Dorsolateral prefrontal cortex (tissue), 122 donors: ENCODE measurements at places on chromosomes 16 and 17. TPM values are rescaled to one million over a fixed set of nuclear protein-coding genes. Genes with fewer than 3 reads are reported as not detected.

KLHL10 gene
- total RNA-seq = not detected

KRT36 gene
- total RNA-seq = not detected

ATP1B2 gene
- 314 TPM for total RNA-seq

DNA sequence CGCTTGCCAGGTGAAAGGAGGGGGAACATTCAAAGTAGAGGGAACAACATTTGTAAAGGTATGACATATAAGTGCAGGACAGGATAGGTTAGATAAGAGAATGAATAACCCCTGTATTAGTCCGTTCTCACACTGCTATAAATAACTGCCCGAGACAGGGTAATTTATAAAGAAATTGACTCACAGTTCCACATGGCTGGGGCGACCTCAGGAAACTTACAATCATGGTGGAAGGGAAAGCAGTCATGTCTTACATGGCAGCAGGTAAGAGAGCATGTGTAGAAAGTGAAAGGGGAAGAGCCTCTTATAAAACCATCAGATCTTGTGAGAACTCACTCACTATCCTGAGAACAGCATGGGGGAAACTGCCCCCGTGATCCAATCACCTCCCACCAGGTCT is 223.8 kb downstream of the SOX9 start:
- DNase-seq = no peak

- no peak for DNase-seq
Observed at GRCh38 chr17:42852351-42852750, 1.4 kb downstream of the AOC3 start.

- DNase-seq = no peak
Observed at GRCh38 chr17:49829026-49829425, 18.8 kb downstream of the TAC4 start.

DNA sequence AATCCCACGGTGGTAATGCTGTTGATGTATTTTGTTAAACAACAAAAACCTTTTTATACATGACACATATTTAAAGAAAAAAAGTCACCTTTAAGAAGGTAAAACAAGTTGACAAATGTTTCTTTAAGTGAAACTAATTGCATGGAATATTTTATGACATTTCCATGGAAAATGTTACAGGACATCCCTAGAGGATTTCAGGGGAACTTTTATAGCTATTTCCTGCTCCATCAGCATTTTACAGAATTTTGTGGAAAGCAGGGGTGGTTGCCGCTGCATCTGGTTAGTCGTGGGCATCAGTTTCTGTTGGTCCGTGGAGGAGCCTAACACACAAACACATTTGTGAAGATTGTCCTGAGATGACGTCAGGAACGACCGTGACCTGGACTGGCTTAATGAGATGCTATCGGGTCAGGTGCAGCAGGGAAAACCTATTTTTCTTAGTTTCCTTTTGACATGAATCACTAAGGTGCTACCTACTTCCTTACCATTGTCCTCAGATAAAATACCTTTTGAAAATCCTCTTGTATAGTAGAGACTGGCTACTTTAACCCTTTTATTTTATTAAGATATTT is 305.1 kb downstream of the MAP2K6 start:
- DNase-seq = no peak

DNA sequence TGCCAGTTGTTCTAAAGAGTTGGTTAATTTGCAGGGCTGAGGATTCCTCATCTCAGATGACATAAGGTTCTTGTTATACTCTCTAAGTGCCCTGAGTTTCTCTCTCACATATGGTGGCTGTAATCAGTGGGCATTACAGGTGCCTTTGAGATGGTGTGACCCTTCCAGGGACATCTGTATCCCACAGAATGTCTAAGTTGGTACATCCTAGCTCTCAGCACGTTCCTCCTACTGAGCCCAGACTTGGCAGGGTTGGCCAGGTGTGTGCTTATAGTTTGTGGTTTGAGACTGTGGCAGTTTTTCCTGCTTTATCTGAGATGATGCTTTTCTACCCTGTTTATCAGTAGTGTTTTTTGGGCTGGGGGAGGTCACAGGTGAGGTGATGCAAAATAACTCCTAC is 36.3 kb downstream of the SPECC1 start:
- no peak for DNase-seq

GRCh38 chr16:15849209-15849981 is 7.4 kb downstream of the MYH11 start:
- DNase-seq = no peak

- DNase-seq = no peak
Observed at GRCh38 chr16:69274699-69275235, 36.4 kb upstream of the VPS4A start.

GRCh38 chr16:58128181-58128631 is 975 bp downstream of the CFAP20 start:
- DNase-seq = no peak

DNA sequence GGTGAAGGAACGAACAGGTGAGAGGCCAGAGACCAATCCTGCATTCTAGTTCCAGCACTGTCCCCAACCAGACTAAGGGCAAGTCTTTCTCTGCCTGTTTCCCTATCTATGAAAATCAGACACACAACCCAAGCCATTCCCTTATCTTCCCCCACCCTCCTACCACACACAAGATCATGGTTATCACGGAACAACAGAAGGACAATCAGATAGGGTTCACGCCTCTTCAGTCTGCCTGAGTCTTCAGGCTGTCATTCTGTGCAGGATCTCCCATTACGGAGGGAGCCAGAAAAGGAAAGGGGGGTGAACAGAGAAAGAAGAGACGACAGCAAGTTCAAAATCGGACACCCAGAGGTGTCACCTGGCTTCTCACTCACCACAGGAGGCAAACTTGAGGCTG is 11.1 kb downstream of the TLE7 start:
- no peak for DNase-seq

DNA sequence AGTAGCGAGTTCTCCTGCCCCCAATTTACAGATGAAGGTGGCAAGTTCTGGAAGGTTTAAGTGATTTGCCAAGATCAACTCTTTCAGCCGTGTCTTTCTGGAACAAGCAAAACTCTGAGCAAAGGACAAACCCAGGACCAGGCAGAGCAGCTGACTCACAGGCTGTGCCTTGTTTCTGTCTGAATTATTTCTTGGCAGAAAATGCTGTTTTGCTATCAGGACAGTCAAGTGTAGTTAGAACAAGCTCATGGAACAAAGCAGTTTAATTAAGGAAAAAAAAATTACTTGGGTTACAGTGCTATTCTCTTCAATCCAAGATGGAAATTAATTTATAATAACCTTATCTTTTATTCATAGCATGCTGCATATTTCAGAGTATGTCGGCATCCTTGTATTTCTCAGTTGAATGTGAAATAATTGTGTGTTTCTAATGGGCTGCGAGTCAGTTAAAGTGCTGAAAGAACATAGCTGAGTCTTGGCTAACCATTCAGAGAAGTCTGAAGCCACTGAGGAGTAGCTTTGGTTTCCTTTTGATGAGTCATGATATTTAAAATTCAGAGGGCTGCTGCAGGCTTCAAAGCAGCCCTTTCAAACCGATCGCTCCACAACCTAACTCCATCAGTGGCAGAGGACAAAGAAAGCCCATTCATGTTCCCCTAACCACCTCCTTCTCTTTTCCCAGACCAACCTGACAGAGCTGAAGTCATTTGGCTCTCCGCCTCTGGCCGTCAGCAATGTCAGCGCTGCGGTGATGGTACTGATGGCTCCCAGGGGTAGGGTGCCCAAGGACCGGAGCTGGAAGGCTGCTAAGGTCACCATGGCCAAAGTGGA is 143.7 kb downstream of the ZNF18 start:
- DNase-seq = no peak

DNA sequence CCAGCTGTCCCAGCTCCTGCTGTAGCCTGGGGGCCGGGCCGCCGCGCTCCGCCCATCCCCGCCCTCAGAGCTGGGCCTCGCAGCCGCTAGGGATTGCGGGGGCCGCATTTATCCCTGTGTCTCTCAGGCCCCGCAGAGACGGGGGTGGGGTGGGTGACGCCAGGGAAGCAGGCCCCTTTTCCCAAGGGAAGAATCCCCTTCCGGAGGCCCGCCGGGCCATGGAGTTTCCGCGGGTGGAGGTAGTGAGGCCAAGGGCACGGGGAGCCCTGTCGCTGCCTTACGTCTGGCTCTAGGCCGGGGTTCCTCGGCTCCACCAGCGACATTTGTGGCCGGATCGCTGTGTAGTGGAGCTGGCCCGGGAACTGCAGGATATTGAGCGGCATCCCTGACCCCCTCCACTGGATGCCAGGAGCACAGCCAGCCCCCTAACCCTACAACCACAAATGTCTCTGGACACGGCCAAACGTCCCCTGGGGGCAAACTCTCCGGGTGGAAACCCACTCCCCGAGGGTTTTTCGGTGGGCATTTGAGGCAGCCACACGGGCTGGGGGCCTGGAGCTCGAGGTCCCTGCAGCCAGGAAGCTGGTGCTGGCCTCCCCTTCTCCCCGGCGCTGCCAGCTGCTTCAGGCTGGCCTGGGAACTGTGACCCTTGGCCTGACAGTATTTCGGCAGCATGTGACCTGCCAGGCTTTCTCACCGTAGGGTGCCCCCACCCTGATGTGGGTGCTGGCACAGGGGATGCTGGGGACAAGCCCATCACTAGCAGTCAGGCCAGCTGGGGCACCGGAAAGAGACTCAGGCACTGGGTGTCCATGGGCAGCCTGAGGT is 12.0 kb upstream of the CD300A start:
- peak; percentile 83 for DNase-seq

DNA sequence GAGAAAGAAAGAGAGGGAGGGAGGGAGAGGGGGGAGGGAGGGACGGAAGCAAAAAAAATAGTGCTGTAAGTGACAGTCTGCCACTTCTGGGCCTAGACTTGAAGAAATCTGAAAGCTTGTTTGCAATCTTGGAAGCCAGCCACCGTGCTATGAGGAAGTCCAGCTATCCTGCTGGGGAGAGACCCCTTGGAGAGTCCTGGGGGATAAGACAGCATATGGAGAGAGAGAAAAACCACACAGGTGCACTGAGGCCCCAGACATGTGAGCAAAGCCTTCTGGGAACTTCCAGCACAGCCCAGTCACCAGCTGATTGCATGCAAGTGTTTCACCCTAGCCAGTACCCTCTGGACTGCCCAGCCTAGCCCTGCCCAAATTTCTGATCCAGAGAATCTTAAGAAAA is 12.6 kb upstream of the ALOX12B start:
- no peak for DNase-seq

- no peak for DNase-seq
Observed at GRCh38 chr17:75442168-75443103, 14.0 kb upstream of the TMEM94 start.

- peak; percentile 45 for DNase-seq
Observed at GRCh38 chr17:43713494-43714162, 45.0 kb downstream of the SOST start.

GRCh38 chr17:66399441-66399840 is 97.0 kb downstream of the PRKCA start:
- no peak for DNase-seq

DNA sequence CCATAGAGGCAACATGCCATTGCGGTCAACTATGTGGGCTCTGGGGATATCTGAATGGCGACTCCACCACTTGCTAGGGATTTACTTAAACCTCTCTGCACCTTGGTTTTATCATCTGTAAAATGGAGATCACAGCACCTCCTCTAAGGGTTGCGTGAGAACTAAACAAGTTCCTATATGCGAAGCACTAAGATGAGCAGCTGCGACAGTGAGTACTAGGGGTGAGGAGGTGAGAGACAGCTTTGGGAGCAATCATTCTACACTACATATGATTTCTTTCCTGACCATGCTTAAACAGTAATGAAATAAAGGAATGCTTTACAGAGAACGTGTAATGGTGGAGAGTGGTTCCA is 61.4 kb downstream of the CREBBP start:
- no peak for DNase-seq

GRCh38 chr17:17568772-17569195 is 22.7 kb downstream of the PEMT start:
- peak; percentile 45 for DNase-seq

DNA sequence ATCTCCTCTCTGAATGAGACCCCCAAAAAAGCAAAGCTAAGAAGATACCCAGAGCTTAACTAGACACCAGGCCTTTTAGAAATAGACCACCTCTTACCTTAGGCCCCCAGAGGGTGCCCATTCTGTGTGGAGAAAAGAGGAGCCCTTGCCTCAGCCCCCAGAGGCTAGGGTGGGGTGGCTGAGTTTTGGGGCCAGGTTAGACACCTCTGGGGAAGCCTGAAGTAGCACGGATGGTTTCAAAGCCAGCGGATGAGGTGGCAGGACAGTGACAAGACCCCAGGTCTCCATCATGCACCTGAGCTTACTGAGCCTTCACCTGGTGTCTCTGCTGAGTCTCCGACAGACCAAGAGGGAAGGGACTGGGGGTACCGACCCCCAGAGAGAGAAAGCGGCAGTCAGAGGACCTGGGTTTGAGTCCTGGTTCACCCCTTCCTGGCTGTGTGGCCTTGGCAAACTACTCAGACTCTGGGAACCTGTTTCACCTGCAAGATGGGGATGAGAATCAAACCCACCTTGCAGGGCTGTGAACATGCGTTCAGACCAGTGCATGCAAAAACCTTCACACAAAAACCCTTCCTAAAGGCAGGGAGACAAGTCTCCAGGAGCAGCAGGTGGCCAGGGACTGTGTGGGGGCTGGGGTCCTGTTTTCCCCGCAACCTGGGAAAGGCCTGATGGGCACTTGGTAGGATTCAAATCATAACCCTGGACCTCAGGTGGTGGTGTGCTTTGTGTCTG is 7.7 kb downstream of the SCGB1C2 start:
- peak; percentile 15 for DNase-seq

DNA sequence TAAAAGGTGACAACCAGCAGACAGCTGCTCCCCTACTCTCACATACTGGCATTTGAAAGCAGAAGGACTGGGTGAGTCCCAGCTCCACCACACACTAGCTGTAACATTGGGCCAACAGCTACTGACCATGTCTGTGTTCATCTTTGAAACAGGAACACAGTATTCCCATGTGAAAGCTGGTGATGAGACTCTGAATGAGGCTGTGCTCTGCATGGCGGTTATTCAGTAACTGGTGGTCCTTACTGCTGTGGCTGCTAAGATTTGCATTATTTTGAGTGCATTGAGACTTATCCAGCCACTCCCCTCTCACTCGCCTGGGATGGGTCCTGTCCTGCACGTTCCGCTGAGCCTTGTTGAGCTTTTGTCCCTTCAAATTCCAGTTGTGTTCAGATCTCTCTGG is 342.9 kb downstream of the FOXL1 start:
- DNase-seq = no peak

DNA sequence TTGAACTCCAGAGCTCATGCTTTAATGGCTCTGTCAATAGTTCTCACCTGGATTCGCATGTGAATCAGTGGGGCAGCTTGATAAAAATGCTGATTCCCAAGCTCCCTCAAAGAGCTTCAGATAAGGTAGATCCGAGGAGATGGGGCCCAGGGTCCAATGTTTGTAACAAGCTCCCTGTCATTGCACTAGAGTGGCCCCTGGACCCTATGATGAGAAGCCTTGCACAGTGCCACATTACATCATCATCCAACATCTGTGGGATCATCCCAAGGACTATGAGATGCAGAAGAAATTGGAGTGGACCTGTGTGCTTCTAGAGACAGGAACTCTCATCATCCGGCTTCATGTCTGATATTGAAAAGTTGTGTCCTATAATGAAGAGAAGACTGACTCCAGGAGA is 340.8 kb downstream of the SHISA9 start:
- no peak for DNase-seq
